CMK (cell line): ENCODE measurements at places on chromosomes 1 and 21.

GRCh38 chr1:91697416-91697815 lies 188.5 kb downstream of the TGFBR3 start:
- no peak for DNase-seq

DNA sequence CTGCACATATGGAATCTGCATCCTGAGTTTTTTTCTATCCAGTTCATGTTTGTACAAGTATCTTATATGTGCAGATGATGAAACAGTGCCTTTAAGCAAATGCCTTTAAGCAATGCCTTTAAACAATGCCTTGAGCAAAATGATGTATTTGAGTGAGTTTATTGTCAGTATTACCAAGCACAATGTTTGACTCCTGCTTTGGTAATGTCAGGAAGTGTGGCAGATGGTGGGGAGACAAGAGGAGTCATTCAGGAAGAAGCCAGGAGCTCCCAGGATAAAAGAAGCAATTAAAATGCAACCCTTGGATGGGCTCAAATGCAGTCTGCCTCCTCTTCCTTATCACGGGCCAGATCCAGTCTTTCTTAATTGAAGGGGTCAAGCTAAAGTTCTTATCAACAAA lies 108.7 kb upstream of the KCNJ15 start:
- no peak for DNase-seq

GRCh38 chr1:230596306-230596705 lies 46.0 kb upstream of the COG2 start:
- DNase-seq = no peak

- DNase-seq = no peak
These were observed 3.9 kb downstream of the SEMA6C start for GRCh38 chr1:151142411-151143056.

DNA sequence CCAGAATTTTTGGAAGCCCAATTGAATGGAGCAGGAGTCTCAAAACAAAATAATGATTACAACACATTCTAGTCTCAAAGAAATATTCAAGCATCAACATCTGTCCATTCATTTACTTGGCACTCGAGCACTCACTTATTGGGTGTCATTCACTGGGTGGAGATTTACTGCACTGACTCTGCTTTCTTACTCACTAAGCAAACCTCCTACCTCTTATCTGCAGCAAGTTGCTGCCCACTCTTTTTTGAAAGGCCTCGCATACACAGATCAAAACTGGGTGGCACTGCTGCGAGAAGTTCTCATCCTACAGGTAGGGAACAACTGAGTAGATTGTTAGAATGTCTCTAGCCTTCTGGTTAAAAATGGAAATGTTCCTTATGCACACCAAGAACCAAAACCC lies 18.0 kb downstream of the RHBDL2 start:
- DNase-seq = no peak

GRCh38 chr1:87977145-87977544 lies 648.5 kb downstream of the LMO4 start:
- no peak for DNase-seq

- DNase-seq = no peak
These were observed 98.9 kb downstream of the LYST start for GRCh38 chr1:235767795-235768194.

- no peak for DNase-seq
These were observed 55.7 kb downstream of the WDR3 start for GRCh38 chr1:117985239-117985638.

DNA sequence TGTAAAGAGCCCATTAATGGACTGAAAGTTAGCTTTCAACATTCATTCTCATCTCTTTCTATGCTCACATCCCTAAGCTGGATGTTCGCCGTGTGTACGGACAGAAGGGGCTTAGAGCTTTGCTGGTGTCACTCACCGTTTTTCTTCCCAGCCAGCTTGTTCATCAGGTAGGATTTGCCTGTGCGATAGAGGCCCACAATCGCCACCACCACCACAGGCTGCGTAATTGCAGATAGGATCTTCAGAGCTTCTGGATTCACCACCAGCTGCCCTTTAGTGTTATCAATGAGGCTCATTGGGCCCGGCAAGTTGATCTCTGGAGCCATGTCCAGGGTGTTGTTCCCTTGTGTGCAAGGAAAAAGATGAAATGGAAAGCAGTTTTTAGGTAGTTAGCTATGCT lies 4.3 kb downstream of the GBP2 start:
- no peak for DNase-seq

GRCh38 chr1:2148691-2149090 lies 45.9 kb downstream of the FAAP20 start:
- peak; percentile 53 for DNase-seq

DNA sequence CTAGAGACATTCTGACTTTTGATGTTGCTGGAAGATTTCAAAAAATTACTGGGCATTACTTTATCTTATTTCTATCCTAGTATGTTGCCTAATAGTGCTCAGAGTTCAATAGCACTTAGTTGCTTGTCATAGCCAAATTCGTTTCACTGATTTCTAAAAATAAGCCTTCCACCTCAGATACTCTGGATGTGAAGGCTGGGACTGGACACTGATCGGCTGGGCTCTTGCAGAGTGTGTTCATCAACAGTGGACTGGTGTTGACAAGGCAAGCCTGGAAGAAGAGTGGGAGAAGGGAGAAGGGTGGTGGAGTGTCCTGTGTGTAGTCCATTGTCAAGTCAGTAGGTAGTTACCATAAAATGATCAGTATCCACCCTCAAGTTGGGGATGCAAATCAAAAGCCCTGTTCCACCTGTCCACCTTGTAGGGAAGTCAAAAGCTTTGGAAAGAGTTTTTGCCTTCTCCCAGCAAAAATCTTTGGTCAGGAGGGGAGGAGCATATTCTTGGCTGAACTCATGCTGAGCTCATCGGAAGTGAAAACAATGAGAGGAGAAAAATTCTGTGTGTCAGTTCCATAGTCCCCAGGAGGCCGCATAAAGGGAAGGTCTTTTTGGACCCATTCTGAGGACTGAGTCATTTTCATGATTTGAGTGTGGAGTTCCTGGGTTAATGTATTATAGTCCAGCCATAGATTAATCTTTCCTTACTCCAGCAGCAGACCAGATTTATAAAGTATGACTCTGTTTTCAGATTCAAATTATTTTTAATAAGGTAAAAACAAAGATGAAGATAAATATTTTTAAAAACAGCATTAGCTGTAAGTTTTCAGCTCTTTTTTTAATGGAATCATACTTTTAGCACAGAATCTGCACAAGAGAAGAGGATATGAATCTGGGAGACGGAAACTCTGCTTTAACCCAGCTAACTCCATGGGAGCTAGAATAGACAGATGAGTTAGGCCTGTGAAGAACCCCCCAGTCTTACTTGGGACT lies 99.5 kb upstream of the BMP8A start:
- no peak for DNase-seq

GRCh38 chr1:35364741-35365140 lies 96.2 kb downstream of the ZMYM4 start:
- no peak for DNase-seq

DNA sequence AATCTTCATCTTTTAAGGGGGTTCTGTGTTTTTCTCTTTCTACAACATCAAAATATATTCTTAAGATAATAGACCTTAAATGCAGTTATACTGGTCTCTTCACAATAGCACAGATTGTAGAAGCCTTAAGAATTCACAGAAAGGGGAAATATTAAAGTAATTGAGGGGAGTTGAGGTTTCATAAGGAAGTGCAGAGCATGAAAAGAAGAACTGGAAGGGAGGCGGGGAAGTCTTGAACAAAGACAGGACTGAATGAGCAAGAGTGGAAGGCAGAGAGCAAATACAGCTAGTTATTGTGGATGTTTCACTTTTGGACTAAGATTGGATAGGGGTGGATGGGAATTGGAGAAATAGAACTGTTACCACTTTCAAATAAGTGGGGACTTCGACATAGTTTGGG lies 67.7 kb downstream of the PTGER3 start:
- no peak for DNase-seq

- no peak for DNase-seq
These were observed 21.4 kb downstream of the PEA15 start for GRCh38 chr1:160226623-160227022.

DNA sequence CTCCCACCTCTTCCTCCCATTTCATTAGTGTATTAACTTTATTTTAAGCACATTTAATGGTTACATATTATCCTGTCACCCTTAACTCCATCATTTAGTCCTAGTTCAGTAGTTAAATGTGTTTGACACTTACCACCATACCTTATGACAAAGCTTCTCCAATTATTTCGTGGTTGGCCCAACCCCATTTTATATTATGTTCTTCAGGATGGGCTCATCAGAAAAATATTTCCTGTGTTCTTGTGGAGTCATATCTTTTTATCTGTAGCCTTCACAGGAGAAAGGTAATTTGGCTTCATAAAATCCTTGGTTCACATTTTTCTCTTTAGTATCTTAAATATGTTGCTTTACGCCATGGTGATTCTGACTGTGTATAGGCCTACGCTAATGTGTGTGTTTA lies 142.3 kb upstream of the COL6A1 start:
- DNase-seq = no peak

- DNase-seq = no peak
These were observed 19.9 kb downstream of the ATP8B2 start for GRCh38 chr1:154344977-154345837.

- DNase-seq = peak; percentile 84
These were observed 7.6 kb upstream of the SLC19A1 start for GRCh38 chr21:45549626-45550463.
